Germinal center (tissue), 1 donor: ENCODE measurements at places on chromosomes 6 and 20.

DNA sequence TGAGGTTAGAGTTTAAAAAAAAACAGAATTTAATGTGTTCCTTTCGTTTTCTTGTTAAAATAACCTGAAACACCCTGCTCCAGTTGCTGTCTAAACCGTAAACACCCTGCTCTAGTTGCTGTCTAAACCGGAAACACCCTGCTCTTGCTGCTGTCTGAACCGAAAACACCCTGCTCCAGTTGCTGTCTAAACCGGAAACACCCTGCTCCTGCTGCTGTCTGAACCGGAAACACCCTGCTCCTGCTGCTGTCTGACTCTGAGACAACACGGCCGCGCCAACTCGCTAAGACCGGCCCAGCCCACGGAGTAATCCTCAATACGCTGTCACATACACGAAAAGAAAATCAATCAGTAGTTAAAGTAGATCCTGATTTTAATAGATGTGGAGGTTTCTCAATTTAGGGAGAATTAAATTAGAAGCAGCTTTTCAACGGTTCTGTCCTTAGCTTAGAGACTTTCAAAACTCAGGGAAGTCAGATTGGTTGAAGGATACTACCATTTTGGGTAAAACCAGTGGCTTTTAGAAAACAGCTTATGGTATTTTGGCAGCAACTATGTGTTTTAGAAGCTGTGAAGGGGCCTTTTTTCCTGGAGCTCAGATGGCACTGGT lies 98.3 kb downstream of the RAMACL start:
- peak; percentile 80 for DNase-seq

DNA sequence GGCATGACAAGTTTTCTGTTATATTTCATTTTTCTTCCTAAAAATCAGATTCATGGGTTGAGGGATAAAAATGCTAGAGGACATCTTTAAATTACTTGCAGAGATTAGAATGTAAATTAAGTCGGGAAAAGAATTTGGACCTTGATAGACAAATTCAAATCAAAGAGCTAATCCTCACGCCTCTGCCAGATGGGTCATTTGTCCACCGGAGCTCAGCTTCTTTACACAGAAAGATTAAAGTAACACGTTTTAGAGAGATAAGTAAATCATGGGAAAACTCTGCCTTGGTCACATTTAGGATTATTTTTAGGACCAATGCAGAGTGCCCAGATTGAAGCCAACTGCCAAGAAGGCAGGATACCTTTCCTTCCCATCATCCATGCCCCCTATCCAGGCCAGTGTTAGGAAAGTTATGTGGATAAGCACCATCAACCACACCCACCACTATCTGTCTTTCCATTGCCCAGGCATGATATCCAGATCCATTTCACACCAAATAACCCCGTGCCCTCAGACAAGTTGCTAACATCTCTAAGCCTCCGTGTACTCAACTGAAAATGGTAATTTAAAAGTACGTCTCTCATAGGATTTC lies 397.4 kb upstream of the PLCB4 start:
- DNase-seq, result no peak

- DNase-seq, result no peak
Observed at GRCh38 chr6:96537726-96538125, 16.1 kb downstream of the UFL1 start.

DNA sequence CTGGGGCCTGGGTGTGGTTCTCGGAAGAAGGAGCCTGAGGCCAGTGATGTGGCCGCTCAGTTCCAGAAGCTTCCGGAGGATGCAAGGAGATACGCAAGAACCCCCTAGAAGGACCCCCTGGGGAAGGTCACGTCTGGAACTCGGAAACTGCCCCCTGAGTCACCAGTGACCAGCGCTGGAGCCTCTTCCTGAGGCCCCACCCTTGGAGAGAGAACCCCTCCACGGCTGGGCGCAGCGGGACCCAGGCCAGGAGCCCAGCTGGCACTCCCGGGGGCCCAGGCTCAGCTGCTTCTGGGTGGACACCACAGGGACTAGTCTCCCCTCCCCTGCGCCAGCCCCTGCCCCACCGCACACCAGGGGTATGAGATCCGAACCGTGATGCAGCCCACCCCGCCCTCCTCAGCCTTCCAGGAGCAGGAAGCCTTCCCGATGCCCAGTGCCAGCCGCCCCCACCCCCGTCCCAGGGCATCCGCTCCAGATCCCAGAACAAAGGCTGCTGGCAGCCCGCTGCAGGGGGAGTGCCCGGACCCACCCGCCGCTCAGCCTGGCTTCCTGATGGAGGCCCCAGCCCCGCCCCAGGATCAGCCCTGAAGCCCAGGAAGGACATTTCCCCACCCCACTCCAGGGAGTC lies 7.5 kb downstream of the LAMA5 start:
- no peak for DNase-seq

DNA sequence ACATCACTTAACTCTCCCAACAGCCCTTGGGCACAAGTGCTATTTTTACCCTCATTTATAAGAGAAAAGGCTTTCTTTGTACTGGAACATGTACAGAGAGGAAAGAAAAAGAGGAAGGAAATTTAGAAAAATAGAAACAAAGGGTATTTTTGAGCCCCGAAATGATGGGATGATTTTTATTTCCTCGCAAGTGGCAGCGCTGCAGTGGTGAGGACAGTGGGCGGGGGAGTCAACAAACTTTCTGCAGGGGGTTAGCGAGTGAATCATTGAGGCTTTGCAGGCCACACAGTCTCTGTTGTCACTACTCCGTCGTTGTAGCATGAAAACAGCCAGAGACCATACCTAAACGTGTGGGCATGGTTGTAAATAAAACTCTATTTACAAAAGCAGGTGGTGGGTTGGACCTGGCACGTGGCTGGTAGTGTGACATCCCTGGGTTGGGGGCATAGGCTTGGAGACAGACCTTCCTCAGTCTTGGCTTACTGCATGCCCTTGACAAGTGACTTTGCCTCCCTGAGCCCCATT lies 25.5 kb upstream of the OCSTAMP start:
- DNase-seq, result no peak

- no peak for DNase-seq
Observed at GRCh38 chr20:59985164-59985563, 26.9 kb downstream of the CDH26 start.

GRCh38 chr6:26576929-26577719 lies 19.6 kb upstream of the ABT1 start:
- DNase-seq, result no peak

- no peak for DNase-seq
Observed at GRCh38 chr20:24332956-24333355, 136.5 kb upstream of the SYNDIG1 start.

- no peak for DNase-seq
Observed at GRCh38 chr6:125612345-125612846, 137.0 kb upstream of the HEY2 start.

DNA sequence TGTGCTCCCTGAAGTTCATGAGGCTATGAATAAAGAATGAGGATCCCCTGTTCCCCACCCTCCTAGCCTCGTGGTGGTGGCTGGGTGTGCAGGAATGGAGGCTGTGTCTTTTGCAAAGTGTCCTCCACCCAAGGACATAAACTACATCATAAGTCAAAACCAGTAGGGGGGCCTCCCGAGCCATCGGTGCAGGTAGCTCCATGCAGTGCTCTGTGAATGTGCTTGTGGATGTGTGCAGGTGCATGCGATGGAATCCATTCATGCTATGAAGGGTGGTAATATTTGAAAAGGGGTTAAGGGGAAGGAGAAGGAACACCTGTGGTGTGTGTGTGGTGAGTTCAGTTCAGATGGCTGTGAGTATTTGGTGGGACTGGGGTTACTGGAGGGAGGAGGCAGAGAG lies 197.3 kb downstream of the NRN1 start:
- DNase-seq, result no peak

DNA sequence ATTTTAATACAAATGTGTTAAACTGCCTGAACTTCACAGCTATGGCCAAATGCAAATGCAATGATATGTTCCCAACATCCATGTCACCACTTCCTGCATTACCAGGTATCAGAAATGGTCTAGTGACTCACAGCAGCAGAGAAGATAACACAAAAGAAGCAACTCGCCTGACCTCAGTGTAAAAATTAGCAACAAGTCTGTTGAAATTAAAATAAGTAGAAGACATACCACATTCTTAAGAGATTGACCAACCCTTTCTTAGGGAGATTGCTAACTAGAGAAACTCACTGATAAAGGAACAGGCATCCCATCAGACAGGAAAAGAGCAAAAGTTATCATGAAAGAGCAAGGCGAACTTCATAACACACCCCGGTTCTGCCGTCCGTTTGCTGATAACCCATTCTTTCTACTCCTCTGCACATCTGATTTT lies 45.1 kb downstream of the RNASET2 start:
- no peak for DNase-seq

DNA sequence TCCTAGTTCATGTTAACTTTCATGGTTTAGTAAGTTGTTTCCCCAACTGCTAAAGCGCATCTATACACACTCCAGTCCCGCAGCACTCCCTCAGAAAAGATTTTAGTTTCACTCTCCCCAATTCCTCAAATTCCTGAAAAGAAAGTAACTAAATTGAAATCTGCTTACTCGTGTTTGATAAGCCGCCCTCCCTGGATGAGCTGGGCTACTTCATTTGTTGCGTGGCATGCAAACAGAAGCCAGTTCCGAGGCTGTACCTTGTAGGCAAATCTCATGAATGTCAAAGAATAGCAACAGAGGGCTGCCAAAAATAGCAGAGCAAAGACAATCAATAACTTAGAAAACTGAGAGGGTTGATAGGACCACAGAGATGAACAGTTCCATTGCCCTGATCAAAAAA lies 16.9 kb downstream of the MPC1 start:
- DNase-seq, result no peak

- no peak for DNase-seq
Observed at GRCh38 chr20:58103517-58103904, 124.9 kb downstream of the ANKRD60 start.

DNA sequence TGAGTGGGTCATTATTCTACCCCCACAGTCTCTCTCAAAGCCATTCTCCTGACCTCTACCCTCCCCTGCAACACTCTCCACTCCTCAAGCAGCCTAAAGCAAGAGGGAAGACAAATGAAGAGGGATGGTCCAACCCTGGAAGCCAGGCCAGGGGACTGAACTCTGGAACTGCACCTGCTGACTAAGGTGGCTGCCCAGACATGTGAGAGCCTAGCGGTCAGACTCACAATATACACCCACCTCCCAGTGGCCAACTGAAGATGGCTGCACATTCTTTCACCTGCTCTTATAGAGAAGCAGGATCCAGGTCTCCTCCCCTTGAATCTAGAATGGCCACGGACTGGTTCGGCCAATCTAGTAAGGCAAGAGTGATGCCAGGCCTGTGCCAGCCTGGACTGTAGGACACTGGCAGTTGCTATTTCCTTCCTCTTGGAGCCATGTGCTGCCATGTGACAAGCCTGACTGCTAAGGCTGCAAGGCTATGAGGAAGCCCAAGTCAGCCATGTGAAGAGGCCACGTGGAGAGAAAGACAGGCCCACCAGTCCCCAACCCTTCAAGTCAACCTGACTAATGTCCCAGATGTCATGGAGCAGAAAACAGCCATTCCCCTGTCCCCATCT lies 31.8 kb downstream of the ACSS1 start:
- no peak for DNase-seq

DNA sequence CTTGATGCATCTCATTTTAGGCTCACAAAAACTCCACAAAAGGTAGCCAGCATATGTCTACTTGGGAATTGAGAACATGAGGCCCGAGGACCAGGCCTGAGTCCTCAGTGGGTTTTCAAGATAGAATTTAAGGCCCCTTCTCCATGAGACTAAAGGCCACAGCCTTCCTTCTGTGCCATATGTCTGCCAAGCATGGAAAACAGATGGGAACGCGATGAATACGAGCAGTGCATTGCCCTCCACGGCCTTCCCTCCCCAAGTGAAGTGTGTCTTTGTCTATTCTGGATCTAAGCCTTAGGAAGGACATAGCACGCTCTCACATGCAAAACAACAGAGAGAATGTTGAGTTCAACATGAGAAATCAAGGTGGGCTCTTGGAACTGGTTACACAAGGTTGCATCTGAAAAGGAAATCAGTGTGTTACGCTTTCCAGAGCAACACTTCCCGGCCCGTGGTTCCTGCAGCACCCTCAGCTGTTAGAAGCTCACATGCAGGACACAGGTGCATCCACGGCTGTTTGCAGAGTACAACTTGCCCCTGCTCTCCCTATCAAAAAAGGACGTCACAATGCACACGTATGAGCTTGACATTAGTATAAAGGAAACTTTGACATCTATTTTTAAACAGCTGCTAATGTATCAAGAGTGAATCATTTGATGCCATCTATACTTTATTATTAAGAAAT lies 229.9 kb downstream of the NRN1 start:
- no peak for DNase-seq

DNA sequence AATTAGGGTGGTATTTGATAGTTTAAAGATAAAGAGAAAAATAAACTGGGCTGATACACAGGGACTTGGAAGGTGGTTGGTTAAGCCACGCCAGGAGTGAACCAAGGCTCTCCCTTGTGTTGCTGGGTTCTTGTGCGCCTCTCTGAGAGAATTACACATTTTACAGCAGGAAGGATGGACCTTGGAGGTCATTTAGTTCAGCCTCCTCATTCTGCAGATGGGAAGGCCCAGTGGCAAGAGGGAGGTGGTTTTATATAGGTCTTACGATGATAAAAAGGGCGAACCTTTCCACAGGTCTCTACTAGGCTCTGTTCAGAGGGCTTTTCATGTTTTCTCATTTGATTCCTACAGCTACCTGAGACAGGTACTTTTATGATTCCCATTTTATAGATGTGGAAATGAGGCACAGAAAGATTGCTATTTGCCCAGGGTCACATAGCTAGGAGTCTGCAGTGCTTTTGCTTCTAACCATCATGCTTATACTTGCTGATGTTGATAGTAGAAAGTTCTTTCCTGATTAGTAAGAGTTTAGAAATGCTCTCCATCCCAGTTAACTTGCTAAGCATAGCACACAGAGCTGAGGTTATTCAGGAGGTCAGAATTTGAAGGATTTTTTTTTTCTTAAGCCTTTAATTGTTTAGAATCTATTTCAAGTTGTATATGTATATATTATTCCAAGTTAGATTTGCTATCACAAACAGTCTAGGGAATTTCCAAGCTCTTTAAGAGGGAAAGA lies 12.8 kb downstream of the HIVEP1 start:
- no peak for DNase-seq

DNA sequence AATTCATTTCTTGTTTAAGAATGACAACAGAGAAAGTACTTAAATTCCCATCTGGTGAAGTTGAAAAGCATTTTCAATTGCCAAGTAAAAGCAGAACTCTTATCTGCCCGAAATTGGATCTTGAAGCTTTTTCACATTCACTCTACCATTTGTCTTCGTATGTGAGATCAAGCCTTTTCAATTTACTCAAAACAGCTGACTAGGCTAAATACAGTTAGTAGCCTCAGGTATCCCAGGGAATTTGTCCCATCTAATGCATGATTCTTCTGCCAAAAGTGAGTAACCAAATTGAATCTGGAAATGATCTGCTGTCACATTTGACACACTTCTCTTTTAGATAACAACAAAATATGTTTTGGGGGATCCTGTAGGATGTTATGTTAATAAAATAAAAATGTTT lies 596.8 kb upstream of the HS3ST5 start:
- no peak for DNase-seq

DNA sequence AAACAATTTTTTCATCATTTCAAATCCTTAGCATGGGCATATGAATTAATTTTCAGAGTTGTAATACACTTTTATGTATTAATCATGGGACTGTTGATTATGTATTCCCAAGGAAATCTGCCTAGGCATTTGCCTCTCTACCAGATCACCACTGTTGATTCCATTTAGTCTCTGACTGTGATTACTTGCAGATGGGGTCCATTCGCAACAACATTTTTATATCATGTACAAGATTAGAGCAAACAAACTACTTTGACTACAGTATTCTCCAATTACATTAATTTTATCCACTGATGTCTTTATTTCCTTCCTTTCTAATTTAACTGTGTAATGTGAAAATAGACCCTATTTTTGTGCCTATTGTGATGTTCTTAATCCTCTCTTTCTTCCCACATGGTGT lies 831.4 kb upstream of the SLC35B3 start:
- DNase-seq, result no peak
